H7 (cell line): ENCODE measurements at places on chromosomes 13 and 19. TPM values are rescaled to one million over a fixed set of nuclear protein-coding genes. Genes with fewer than 3 reads are reported as not detected.

The PNMA8A gene
- total RNA-seq = 17.4 and 23.9 TPM in 2 replicates

The ACP5 gene
- total RNA-seq = 1.0 and 3.7 TPM in 2 replicates

The URAD gene
- total RNA-seq = not detected in 2 replicates

DNA sequence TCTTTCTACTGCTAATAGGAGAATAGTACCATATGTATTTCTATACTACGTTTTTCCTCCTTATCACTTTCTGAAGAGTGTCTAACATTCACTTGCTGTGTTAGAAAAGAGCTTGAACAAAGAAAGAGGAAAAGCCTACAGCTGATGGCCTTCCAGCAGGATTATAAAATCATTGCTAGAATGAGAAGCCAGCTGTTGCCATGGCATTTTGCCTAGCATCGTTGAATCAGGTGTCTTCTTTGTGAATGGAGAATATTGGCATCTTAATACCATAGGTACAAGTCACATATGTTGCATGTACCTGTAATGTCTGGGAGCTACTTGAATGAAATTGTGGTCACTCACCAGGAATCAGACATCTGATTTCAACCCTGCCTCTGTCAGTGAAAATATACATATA, 1174.9 kb downstream of the PCDH17 start:
- DNase-seq = no peak

DNA sequence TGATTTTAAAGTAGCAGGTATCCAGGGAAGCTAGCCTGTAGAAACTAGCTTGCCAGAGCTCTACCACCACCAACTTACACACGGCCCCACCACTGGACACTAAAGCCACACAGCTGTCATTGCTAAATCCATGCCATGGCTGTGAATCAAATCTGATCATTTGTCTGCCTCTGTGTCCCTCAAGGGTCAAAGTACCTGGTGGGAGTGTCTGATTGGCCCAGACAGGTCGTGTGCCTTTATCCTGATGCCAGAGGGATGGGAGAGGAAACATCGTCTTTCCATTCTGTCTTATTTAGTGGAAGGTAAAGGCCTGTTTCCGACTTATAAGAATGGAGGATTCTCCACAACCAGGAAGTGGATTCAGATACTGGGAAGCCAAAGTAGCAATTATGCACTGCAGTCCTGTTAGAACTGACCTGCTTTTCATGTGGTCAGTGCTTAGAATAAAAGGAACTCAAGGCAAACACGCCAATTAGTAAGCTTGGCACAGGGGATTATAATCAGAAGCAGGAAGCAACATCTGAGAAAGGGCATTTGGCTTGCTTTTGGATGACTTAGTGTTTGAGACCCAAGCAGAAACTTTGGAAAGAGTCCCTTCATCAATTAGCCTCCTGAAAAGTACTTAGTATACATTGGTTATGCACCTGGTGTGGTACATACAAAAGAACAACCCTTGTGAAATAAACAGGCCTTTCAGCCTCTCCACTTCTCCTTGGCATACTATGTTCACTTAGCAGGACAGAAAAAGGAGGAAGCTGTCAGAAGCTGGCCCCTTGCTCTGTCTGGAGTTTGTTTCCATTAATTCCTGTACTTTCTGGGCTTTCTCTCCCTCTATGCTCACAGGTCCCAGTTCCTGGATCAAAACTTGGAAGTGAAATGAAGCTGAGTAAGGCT, 192.4 kb downstream of the NUFIP1 start:
- DNase-seq = no peak
